Right cardiac atrium (tissue), 5 donors: ENCODE measurements at places on chromosomes 7 and 10.

DNA sequence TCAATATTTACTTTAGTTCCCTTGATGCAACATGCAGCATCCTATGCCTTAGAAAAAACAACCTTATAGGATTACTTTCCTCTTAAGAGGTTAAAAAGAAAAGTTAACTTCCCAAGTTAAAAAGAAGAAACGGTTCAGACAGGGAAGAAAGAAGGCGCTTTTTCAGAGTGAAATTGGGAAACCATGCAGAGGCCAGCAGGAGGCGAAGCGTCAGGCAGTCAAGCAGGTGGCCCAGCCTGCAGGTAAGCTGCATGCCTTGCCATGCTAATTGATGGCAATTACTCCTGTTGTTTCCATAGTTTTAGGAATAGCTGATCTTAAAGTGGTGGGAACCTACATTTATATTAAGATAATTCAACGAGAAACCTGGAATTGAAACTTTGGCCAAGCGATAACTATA lies 302.6 kb upstream of the SP4 start:
- DNase-seq: no peak

GRCh38 chr7:8295638-8296361 lies 33.8 kb upstream of the ICA1 start:
- DNase-seq: no peak

DNA sequence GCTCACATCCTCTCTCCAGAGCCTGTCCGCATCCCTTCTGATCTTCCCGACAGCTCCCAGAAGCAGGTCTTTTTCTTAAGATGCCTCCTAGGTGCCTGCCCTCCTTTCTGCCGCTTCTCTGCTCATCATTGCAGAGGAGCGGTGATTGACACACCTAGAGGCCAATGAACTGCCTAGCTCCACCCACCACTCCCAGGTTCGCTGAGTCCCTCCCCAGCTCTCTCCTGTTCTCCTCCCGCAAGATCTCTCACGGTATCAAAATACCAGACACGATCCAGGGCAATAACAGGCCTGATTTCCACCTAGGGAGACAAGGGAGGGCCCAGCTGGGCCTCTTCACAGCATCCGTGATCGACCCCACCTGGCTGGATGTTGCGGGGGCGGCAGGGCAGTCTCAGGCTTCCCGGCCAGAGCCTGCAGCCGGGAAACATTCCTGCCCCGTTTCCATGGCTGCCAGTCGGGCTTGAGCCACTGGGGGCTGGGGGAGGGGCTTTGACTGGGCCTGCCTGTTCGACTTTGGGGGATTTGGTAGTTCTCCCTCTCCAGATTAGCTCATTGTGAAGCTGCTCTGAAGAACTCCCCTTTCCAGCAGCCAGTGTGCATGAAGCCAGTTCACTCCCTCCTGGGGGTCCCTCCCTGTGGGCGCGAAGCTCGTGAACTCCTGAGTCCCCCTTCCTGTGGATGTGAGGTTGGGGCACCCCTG lies 373.5 kb downstream of the RPS24 start:
- DNase-seq: peak; percentile 95

DNA sequence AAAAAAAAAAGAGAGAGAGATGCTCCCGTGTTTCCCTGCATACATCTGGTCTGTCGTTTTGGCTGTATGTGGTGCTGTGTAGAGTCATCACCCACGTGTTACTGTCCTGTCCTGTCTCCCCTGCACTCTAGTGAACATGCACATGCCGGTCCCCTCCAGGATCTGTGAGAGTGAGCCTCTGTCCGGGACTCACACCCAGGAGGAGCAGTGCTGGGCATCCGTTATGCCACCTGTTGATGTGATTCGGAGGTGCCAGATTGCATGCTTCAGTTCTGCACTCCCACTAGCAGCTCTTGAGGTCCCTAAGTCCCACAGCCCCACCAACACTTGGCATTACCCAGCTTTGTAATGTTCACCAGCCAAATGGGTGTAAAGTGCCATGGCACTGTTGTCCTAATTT lies 16.4 kb downstream of the GHRHR start:
- no peak for DNase-seq

GRCh38 chr7:133237545-133237944 lies 15.3 kb upstream of the EXOC4 start:
- no peak for DNase-seq

GRCh38 chr7:151839451-151839921 lies 37.4 kb downstream of the PRKAG2 start:
- DNase-seq: no peak

DNA sequence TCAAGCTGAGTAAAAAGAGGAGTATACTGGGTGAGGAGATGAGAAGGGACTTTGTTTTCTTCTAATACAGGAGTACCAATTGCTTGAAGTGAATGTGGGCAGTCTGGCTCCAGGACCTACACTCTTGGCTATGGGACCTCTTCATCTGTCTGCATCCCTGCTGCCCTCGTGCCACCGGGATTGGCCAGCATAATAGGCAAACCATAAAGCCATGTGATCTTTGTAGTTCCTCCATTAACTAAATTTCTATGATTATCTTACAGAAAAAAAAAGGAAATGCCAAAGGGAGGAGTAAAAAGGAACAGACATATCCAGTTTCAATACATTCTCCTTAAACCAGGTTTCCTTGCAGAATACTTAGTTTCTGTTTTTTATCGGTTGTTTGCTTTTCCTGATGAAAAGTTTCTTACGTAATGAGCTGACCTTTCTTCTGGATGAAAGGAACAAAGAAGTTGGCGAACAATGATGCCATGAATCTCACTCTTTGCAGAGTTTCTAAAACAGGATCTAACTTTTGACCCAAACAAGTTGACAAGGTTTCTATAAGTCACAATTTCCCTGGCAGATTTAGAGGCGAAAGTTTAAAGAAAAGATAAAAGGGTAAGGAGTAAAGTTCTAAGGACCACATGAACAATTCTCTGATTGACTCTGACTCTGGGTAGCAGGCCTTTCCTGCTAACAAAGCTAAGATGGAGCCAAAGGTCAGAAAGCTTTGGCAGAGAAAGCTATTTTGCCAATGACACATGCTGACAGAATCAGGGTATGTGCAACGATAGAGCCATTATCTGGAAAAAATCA lies 54.1 kb downstream of the LAMB1 start:
- no peak for DNase-seq

GRCh38 chr7:45681596-45682357 lies 107.6 kb downstream of the ADCY1 start:
- no peak for DNase-seq

- DNase-seq: no peak
Observed at GRCh38 chr10:3323865-3324498, 151.4 kb upstream of the PITRM1 start.

- no peak for DNase-seq
Observed at GRCh38 chr10:113169853-113170460, 219.9 kb downstream of the TCF7L2 start.

DNA sequence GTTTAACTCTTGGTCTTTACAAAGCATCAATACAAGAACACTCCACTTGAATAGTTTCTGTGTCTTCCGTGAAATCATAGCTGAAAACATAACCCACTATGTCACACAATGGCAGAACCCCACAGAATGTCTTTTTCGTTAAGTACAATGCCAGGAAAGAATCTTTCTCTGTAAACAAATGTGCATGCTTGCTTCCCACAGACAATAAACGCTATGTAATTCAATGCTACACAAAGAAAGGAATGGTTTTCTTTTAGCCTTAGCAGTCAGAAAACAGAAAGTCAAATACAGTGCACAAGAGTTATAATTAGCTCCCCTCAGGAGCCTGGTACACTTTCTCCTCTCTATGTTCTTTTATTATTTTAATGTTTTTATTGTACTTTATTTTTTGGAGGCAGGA lies 186.1 kb downstream of the SRPK2 start:
- DNase-seq: no peak

- no peak for DNase-seq
Observed at GRCh38 chr7:90432752-90433151, 29.5 kb downstream of the CLDN12 start.

- DNase-seq: no peak
Observed at GRCh38 chr7:106082087-106082854, 29.8 kb downstream of the SYPL1 start.

- DNase-seq: no peak
Observed at GRCh38 chr10:104773105-104773504, 132.0 kb downstream of the SORCS3 start.

GRCh38 chr10:78458983-78459638 lies 425.4 kb downstream of the RPS24 start:
- no peak for DNase-seq

- no peak for DNase-seq
Observed at GRCh38 chr7:45162943-45163691, 5.5 kb downstream of the RAMP3 start.

DNA sequence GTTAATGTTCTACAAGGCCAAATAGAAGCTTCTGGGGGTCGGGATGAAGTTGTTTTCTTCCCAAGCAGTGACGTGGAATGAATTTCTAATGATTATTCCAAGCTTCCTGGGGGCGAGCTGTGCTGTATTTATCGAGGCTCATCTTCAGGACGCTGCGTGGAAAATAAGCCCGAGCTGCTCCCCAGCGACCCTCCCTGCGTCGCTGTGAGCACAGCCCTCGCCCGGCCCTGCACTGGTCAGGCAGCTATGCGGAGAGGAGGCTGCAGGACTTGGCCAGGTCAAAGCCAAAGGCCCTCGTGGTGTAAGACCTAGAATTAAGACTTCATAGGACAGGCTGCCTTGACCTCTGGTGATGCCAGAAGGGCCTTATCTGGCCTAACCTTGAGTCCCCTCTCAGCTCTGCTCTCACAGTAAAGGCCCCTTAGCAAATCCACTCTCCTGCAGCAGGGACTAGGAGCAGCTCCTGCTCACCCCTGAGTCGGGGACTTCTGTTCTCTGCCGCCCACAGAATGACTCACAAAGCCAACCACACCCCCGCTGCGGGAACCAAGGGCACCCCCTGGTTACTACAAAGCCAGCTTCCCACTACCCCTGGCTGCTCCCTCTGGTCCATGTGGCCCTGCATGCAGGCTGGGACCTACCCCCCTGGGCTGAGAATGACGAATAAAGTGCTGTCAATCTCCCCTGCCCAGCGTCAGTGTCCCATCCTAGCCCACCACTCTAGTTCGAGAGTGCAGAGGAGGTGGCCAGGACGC lies 501.6 kb downstream of the TCERG1L start:
- no peak for DNase-seq

- DNase-seq: peak; percentile 67
Observed at GRCh38 chr10:113175756-113176651, 226.0 kb downstream of the TCF7L2 start.

DNA sequence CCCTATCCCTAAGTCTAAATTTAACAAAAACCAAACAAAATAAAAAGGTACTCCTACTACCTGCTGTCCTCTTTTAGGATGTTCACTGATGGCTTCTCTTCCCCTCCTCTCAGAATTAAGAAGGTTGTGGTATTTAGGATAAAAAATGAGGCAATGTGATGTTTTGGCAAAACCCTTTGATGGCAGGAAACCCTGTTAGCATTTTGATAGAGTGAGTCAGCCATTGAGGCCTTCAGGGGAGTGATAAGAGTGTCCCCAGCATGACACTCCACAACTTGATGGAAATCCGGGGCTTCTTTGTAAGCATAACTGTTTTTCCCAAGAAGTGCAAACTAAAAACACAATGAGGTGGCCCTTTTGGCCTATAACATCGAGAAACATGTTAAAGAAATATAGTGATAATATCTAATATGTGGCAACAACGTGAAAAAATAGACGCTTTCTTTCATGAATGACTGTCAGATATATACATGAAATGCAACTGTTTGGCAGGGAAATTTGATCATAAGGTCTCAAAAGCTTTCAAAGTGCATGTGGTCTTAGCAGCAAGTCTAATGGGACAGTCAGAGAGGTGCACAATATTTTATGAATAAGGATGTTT lies 55.0 kb downstream of the PRTFDC1 start:
- no peak for DNase-seq

GRCh38 chr10:31770307-31770902 lies 158.2 kb downstream of the ARHGAP12 start:
- no peak for DNase-seq
